NCI-H2029 (cell line): ENCODE measurements at places on chromosomes 16 and 17.

DNA sequence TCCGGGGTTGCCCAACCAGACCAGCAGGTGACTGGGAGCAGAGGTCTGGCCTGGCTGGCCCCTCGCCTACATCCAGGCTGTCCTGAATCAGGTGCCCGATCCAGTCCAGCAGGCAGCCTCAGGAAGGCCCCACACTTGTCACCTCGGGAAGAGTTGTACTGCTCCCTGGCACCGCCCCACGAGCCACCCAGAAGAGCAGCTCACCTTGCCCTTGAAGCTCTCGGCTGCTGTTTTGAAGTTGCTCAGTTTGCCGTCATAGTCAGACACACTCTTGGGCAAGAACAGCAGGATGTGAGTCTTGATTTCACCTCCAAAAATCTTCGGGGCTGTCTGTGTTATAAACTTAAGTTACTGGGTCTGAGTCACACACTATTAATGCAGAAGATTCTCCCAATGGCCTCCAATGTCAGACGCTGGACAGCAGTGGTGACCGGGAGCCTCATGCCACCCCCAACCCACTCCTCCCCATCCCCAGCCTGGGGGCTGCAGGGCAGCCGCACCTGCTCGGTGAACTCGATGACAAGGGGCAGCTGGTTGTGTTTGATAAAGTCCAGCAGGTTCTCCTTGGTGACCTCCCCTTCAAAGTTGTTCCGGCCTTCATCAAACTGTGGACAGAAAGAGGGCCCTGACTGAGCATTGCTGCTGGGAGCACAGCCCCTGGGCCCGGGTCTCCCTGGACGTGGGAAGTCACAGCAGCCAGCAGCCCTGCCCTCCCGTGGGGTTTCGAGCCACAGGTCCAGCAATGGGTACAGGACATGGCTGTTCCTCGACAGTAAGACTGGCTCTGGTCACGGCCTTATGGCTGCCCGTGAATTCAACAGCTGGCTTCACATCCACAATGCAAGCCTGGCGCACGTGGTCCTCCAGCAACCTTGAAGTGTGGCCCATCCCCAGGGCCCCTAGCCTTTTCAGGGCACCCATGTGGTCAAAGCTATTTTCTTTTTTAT lies 12.2 kb upstream of the PPP1R27 start:
- DNase-seq: no peak

DNA sequence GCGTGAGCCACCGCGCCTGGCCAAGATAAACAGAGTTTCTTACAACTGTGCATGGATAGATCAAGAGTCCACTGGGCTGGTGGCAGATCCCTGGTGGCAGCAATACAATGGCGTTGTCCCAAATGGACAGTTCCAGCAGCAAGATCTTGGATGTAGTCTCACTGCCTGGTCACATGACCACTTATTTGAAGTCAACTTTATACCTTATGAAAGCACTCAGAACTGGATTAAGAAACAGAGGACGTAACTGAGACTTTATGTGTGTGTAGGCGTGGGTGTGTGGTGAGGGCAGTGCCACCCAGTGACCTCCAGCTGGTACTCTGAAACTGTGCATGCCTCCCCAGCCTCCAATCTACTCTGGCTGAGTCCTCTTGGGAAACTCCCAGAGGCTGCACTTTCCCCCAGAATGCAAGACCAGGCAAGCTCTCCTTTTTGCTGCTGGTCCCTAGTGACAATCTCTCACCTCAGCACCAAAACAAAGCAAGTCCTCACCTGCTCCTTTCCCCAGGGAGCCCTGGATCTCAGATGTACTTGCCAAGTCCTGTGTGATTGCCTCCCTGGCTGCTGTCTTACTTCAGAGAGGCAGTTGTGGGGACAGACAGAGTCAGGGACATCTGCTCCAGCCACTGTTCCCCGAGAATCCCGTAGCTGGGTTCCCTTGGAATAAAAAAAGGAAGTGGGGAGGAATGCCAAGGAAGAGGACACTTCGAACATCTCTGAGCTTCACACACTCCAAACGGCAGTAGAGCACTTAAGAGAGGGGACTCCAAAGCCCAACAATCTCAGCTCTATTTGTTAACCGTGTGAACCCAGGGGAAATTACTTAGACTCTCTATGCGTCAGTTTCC lies 11.7 kb upstream of the ST6GALNAC2 start:
- peak; percentile 6 for DNase-seq

GRCh38 chr16:53886482-53887378 lies 182.8 kb downstream of the FTO start:
- DNase-seq: no peak

DNA sequence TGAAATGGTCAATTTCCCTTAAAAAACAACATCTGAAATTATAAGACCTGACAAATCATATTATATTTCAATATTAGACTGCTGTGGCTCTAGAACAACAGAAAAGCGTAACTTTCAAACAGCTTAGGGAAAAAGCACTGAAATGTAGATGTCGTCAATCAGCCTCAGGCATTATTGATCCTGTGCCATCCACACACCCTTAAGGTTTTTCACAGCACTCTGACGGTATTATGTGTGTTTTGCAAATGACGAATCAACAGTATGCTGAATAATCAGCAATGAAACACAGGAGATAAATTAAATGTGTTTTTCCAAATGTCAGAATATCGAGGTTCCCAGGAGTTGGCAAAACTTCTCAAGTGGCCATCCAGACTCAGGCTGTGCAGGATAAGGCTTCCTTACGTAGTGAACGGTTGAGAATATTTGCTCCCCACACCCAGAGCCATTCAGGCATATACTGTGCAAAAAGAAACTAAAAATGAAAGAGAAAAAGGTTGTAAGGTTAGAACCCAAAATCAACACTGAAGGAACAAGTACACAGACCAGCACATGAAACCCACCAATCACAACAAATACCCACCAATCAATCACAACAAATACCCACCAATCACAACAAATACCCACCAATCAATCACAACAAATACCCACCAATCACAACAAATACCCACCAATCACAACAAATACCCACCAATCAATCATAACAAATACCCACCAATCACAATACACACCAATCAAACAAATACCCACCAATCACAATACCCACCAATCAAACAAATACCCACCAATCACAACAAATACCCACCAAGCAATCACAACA lies 7.7 kb upstream of the MBTPS1 start:
- no peak for DNase-seq

DNA sequence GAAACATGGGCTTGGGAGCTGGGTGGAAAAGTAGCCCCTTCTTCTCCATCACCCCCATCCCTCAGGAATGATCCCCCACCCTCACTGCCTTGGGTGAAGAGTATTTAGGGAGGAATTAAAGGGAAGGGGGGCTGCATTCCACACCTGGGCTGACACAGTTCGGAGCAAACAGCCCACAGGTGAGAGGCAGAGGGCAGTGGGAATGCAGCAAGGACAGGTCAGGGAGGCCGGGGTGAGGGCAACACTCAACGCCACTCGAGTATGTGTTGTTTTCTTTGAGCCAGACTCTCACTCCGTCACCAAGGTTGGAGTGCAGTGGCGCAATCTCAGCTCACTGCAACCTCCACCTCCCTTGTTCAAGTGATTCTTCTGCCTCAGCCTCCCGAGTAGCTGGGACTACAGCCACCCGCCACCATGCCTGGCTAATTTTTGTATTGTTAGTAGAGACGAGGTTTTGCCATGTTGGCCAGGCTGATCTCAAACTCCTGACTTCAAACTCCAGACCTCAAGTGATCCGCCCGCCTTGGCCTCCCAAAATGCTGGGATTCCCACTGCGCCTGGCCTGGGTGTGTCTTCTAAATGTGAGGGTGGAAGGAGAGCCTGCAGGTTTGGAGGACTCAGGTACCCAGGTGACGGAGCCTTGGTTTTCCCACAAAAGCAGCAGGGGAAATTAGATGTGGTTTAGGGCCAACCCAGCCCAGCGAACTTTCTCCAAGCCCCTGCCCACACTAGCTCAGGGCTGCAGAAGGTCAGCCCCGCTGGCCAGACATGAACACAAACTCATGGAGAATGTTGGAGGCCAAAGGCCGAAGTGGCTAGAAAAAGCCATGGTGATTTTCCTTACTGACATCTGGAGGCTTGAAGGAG lies 21.2 kb upstream of the ITGA3 start:
- no peak for DNase-seq

DNA sequence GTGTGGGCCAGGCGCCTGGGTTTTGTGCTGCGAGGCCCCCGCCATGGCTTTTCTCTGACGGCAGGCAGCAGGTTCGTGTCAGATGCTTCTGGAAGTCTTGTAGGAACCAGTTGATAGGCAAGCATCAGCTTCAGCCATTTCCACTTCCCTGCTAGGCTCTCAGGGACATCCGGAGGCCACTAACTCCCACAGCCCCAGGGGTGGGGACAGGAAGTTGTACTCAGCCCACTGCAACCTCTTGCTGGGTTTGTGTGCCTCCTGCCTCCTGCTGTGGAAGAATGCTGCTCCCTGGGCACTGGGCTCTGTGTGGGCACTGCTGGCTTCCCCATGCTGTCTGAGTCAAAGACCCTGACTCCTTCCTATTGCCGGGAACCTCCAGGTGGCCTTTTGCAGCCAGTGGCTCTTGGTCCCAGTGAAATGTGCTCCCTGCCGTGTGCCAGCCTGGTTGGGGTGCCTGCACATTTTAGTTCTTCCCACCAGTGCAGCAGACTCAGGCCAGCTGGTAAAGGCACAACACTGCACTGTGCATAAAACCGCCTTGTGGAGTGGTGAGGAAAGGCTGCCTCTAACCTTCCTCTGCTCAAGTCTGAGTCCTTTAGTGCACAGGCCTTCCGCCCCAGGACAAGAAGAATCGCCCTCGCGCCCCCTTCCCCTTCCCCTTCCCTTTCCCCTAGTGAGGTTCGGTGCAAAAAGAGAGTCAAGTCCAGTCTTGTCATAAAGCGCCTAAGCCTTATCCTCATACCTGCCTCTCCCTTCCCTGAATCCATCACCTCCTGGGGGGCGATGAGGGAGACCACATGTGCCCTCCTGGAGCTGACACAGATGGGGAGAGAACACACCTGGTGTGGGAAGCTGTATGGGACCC lies 16.6 kb downstream of the LDHD start:
- DNase-seq: no peak

DNA sequence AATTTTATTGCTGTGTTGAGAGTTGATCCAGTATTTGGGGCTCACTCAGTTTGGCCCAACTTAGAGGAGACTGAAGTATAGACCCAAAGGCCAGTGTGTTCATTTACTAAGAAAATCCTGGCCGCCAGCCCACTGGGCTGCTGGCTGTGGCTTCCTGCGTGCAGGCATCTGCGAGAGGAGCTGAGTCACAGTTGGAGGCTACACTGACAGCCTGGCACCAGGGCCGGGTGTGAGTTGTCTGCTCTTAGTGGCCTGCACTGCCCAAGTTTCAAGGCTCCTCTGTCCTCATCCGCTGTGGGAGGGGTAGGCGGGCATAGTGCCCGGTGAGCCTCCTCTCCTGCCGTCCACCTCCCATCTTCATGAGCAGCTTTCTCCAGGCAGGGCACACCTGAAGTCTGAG lies 54.2 kb downstream of the PLD6 start:
- DNase-seq: no peak

DNA sequence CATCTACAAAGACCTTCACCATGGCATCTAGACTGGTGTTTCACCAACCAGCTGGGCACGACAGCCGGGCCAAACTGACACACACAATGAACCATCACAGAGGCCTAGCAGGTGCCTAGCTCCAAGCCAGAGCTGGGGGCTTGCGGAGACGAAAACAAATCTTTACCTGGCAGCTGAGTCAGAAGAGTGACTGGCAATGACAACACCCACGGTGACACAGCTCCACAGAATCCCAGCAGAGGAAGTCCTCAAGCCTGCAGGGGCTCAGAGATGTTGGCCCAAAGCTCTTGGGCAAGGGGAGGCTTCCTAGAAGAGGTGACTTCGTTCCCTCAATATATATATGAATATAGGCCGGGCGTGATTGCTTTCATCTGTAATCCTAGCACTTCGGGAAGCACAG lies 5.1 kb downstream of the MMP25 start:
- no peak for DNase-seq

DNA sequence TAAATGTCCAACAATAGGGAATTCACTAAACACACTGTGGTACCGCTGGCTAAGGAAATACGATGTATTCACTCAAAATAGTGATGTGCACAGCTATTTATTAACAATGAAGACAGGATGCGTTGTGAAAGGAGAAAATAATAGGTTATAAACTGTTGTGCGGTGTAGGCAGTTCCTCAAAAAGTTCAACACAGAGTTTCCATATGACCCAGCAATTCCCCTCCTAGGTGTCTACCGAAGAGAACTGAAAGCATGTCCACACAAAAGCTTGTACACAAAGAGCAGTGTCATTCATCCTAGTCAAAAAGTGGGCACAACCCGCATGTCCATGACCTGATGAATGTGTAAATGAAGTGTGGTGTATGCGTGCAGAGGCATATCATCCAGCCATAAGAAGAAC lies 1.2 kb upstream of the CES1 start:
- no peak for DNase-seq

- no peak for DNase-seq
Measured at GRCh38 chr16:56312028-56312300, 113.4 kb downstream of the AMFR start.

- DNase-seq: peak; percentile 1
Measured at GRCh38 chr16:87278191-87279093, 38.8 kb downstream of the C16orf95 start.

- DNase-seq: peak; percentile 81
Measured at GRCh38 chr17:63406689-63407330, 39.3 kb downstream of the CYB561 start.

- DNase-seq: no peak
Measured at GRCh38 chr17:77783991-77784820, 174.3 kb upstream of the TNRC6C start.

DNA sequence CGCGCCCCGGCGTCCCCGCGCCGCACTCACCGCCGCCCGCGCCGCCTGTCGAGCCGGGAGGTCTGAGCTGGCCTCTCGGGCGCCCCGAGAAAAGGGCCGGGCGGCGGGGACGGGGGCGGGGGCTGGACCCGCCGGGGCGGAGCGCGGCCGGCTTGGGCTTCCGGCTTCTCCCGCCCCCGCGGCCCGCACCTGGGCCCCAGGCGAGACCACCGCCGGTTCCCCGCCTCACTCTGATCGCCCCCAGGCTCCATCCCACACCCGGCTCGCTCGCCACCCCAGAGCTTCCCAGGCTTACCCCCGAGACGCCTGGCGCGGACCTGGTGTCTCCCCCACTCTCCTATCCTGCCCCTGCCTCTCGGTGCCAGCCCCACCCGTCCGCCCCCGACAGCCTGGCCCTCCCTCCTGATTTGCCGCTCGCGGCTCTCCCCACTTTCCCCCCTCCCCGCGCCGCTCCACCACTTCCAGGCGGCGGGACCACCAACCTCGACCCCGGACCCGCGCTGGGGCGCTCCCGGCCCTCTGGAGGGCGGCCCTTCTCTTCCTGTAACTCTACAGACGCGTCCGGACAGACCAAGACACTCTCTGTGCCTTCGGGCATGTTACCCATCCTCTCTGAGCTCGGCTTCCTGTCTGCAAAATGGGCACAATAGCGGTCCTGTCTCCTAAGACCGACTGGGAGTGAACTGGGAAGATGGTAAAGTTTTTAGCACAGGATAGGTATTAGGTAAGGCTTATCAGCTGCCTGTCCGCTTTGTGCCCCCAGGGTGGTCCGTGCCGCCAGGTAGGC lies at the start of gene LITAF:
Gene LITAF (minus strand): TSS at position 64 of the 787 bp plus-strand sequence. CDS start 30,189 bp downstream, outside the sequence.
- DNase-seq: no peak

GRCh38 chr17:49972486-49973270 lies 3.7 kb downstream of the DLX4 start:
- DNase-seq: no peak
